ENCODE measurements at places on chromosomes 11 and 22. TPM values are rescaled to one million over a fixed set of nuclear protein-coding genes. Genes with fewer than 3 reads are reported as not detected.

Gene USP2
- 0.32 TPM for total RNA-seq

Gene DRICH1
- total RNA-seq, result not detected

Gene MPEG1
- total RNA-seq, result not detected

Gene CCDC73
- not detected for total RNA-seq

Gene SMIM35
- not detected for total RNA-seq

Gene KLHL22
- total RNA-seq, result 61.0 TPM

Gene IRF7
- 10.6 TPM for total RNA-seq

All from hair follicle dermal papilla cell (primary cell).